Tibial artery (tissue), 4 donors: ENCODE measurements at places on chromosomes 4 and X.

DNA sequence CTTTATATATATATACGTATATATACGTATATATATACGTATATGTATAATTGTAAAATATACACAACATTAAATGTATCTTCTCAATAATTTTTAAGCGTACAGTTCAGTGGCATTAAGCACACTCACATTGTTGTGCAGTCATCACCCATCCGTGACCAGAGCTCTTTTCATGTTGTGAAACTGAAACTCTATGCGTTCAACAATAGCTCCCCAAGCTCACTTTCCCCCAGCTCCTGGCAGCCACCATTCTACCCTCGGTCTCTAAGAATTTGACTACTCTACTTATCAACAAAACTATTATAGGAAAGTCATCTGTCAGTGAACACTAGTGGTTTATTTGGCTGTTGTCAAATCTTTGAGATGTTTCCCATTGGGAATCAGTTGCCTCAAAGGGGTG is 621.8 kb upstream of the GALNT7 start:
- no peak for DNase-seq

DNA sequence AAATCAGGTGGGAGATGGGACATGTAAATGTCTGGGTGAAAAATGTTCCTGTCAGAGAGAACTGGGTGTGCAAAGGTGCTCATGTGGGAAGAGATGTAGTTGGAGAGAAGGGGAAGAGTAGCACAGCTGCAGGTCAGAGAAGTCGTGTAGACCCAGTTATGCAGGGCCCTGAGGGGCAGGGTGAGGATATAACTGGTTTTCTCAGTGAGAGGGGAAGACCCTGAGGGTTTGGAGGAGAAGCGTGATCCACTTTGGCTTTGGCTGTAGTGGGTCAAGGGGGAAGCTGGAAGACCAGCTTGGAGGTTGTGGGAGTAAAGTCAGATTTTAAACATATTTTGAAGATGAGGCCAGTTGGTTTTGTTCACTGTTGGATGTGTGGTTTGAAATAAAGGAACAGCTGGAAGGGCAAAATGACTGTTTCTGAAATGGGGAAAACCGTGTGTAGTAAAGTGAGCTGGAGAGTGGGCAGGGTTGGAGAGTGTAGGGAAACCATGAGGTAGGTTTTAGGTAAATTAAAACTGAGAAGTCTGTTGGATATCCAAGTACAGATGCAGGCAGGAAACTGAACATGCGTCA is 44.2 kb downstream of the NAP1L5 start:
- no peak for DNase-seq

DNA sequence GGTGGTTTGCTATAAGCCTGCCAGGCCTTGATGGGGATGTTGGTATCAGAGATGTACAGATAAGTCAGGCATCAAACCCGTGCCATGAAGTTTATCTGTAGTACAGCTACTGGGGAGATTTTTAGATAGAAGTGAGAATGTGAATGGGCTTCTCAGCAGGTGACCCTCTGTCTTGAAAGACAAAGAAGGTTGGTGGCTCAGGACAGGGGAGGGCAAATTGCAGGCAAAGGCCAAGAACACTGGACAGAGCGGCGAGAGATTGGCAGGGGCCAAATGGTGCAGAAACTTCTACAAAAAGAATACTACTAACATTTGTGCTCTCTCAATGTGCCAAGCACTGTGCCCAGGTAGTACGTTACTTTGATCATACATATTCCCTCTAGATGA is 1.9 kb upstream of the PIM2 start:
- no peak for DNase-seq

DNA sequence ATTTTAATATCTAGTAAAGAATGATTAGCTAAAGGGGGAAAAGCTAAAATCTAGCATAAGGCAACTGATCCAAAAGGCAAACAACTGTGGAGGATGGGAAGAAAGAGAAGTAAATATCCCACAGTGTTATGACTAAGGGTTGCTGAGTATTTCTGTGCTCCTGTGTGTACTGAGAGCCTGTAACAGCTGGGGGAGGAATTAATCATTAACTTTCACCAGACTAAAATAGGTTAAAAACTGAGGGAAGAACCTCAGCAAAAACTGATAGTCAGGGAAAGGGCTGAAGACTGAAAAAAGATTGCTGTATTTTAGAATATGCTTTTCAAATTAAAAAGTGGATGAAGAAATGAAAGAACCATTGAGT is 365.9 kb downstream of the CXXC4 start:
- DNase-seq: no peak

DNA sequence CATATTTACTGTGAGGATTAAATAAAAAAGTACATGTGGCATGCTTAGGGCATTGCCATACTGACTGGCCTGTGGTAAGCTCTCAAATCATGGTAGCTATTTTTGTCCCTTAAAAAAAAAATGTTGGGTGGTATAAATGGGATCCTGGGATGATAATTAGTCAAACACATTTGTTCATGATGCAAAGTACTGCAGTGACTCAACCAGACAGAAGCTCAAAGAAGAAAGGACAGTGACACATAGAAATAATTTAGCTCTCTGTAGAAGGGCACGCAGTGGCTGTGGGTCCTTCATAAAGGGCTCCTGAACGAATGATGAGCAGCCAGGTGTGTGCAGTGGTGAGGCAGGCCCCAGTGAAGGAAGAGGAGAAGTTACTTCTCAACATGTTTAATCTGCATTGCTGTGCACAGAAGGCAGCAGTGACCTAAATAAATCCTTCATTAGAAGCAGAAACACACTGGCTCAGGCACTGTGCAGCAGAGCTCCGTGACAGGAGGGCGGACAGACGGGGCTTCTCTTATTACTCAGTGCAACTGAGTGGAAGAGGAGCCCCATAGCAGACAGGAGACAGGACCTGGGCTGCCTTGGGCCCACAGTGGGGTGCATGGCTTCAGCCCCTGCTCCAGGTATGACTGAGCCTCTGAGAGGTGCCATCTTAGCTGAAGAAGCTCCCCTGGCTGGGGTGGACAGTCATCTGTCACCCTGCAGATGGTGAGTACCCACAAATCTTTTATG is 20.3 kb downstream of the HS3ST1 start:
- DNase-seq: no peak

GRCh38 chr4:120630427-120630826 is 292.1 kb downstream of the PRDM5 start:
- DNase-seq: no peak

- DNase-seq: no peak
These were observed 679.9 kb upstream of the MAGEB2 start for GRCh38 chrX:29535212-29536162.

GRCh38 chr4:33187035-33187434 is 2466.9 kb downstream of the PCDH7 start:
- no peak for DNase-seq

GRCh38 chrX:93874554-93874953 is 200.5 kb downstream of the FAM133A start:
- DNase-seq: no peak

- DNase-seq: no peak
These were observed 735 bp upstream of the CHRDL1 start for GRCh38 chrX:110796407-110796697.

DNA sequence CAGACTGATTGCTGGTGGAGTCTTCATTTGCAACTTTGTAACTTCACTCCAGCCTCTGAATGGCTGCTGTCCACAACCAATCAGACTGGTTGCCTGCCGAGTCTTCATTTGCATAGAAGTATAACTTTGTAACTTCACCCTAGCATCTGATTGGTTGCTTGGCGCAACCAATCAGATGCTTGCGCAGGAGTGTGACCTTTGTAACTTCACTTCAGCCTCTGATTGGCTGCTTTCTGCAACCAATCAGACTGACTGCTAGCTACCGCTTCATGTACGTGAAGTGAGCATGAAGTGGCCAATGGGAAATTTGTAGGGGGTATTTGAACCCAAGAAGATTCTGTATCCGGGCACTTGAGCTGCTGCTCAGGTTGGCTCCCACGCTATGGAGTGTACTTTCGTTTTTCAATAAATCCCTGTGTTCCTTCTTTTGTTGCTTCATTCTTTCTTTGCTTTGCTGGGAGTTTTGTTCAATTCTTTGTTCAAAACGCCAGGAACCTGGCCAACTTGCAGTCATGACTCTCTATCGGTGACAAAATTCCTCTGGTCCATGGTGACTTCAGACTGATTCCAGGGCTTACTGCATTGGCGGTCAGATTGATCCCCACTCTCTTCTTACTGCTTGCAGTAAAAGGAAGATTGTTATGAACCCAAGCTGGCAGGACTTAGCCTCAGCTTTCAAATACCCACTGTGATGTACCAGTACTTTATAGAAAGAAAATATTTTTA is 46.4 kb upstream of the FGG start:
- DNase-seq: no peak

DNA sequence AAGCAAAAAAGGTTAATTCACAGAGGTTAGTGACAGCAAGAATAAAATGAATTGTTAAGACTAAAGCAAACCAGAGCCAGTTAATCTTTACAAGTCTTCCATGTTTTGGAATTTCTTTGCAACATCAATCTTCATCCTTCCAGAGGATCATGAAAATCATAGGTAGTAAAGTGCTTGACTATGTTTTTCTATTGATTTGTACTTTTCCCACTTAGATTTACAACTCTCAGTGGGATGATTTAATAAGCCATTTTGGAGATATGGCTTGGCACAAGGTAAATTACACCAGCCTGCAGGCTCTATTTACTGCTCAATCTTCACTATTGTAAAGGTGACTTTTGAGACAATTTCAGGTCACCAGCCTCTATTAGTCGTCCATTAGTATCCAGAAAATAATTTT is 26.5 kb downstream of the MSL3 start:
- no peak for DNase-seq

DNA sequence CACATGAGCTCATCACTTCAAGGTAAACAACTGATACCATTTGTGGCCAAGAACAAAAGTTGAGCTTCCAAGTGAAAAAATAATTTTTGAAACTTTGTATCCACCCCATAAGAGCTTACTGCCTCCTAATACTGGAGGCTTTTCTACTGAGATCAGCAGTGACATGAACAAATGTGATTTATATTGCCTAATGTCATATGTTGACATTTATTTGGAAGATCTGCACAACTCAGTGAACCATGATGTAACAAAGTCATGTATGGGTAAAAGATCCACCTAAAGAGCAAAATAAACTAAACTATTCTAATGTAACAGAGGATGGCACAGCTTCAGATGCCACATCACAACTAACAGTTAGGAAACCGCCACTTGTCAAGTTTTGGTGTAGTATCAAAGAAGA is 65.8 kb downstream of the AFAP1 start:
- DNase-seq: no peak

- peak; percentile 99 for DNase-seq
These were observed at the start of gene PPP2R3B for GRCh38 chrX:386768-387575. PPP2R3B (minus strand) TSS chrX:386907; CDS start chrX:386691, 216 bp downstream.
